ENCODE measurements at places on chromosomes 7 and 10. TPM values are rescaled to one million over a fixed set of nuclear protein-coding genes. Genes with fewer than 3 reads are reported as not detected.

DNA sequence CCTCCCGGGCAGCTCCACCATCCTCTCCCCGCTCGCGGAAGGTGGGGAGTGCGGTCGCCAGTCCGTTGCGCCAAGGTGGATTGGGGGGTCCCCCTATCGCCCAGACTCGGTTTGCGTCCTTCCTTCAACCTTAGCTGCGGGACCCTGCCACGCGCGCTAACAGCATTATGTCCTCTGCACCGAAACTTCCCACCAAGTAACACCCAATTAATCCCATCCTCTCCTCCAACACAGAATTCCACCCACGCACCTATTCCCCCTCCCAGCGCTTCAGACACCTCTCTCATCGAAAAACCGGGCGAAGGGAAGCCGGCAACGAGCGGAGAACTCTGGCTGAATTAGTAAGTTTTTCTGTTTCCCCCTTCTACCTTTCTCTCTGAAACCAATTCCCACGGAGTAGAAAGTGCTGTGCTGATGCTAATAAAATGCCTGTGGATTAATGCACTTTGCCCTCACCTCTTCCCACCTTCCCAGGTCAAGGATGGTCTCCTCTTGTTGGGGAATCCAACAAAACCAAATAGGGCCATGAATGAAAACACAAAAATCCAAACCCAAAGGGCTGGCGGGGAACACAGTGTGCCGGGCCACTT, 947 bp downstream of the HOXA3 start:
- peak; percentile 51 for DNase-seq

The PTPRZ1 gene
- 0.22 TPM for total RNA-seq

DNA sequence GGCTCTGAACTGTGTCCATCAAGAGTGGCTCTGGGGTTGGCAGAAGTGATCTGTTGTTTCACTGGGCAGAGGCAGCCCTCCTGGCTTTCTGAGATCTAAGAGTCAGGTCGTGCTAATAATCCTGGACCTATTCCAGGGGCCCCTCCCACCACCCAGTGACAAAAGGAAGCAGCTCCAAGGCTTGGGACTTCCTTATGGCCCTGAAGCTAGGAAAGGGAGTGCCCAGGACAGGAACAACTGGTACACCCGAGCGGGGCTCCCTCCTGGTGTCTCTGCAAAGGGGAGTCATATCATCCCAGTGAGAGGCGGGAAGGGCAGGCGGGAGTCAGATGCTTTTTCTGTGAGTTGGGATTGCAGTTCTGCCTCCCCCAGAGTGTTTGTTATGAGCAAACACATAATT, 32.3 kb downstream of the RPS24 start:
- no peak for DNase-seq

The DRGX gene
- total RNA-seq = not detected

DNA sequence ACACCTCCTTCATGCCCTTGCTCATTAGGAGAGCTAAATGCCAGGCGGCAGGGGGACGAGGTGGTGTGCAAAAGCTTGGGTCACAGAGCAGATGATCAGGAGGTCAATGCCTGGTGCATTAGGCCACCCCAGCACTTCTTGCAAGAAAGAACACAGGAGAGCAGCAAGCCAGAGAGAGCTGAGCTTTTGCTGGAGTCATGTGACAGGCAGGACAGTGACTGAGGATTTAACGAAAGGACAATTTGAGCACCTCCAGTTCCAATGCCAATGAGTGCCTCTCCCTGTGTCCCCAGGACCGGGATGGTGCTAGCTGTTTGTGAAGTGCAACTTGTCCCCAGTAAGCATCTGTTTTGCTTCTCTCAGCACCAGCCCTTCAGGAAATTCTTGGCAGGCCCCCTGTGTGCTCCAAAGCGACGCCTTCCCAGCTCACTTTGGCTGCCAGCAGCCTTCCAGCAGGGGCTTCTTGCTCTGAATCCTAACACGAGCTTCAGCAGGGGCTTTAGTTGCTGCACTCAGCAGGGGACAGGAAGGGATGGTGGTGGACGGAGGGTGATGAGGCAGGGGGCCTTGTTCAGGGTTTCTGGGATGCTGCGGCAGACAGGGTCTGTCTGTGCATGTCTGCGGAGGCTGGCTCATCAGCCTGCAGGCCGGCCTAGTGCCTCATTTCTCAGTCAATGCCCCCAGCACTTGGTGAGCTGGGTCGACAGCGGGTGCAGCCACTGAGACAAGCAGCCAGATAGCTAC, 368.1 kb downstream of the RPS24 start:
- no peak for DNase-seq

GRCh38 chr10:29622382-29622922, 12.3 kb downstream of the SVIL start:
- DNase-seq = no peak

DNA sequence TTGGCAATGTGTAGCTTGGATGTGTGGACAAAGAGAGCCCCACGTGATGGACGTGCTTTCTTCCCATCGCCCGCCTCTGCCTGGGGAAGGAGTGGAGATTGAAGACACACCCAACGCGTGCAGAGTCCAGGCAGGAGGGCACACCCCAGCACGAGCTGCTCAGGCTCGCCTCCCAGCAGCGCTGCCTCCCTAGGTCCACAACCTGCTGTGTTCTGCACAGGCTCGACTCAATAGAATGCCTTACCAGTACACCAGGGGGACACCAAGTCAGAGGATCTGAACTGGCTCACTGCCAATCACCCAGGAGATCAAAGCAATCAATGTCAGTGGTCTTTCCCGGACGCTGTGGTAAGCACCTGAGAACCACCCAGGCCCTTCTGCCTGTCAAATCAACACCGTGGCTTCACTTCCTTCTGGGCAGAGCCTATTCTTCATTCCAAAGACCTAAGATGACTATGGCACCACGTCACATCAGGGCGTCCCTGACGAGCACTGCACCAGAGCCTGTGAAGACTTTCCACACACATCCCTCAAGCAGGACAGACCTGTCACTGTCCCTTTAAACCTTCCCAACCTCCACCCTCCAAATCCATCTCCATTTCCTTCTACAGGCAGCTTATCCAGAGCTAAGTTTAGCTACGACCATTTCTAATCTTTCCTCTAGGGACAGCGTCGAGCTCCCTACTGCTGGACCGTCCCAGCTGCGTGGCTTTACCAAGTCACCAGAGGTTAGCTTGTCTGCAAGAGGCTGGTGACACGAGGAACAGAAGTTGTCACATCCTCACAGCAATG, 72.3 kb downstream of the AMZ1 start:
- DNase-seq = no peak

GRCh38 chr7:76262683-76263402, 39.6 kb upstream of the HSPB1 start:
- DNase-seq = peak; percentile 66

- no peak for DNase-seq
These were observed 252.1 kb upstream of the SLC26A5 start for GRCh38 chr7:103698064-103698463.

DNA sequence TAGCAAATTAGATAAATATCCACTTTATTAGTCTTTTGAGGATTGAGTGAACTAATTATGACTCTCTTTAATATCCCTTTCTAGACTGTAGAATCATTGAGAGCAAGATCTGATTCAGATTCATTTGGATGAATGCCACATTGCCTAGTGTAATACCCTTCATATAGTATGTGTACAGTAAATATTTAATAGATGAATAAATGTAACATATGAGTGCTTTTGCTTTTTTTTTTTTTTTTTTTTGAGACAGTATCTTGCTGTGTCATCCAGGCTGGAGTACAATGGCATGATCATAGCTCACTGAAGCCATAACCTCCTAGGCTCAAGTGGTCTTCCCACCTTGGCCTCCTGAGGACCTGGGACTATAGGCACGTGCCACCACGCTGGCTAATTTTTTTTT, 14.8 kb downstream of the SAMD8 start:
- no peak for DNase-seq

The MPP7 gene
- total RNA-seq = 1.6 TPM

DNA sequence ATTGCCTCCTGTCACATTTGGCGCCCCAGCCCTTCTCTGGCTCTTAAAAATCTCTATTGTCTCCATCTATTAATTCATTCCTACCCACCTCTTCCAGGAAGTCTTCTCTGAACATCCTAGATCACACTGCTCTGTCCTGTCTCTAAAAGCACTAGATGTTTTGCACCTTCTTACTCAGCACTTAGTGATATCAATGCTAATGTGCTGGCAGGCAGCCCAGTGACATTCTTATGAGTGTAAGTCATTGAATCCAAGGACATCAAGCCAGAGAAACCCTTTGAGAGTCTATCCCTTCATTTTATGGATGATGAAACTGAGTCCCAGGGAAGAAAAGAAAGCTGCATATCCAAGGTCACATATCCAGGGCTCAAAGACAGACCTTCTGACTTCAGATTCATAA, 48.3 kb upstream of the PAX2 start:
- peak; percentile 59 for DNase-seq

DNA sequence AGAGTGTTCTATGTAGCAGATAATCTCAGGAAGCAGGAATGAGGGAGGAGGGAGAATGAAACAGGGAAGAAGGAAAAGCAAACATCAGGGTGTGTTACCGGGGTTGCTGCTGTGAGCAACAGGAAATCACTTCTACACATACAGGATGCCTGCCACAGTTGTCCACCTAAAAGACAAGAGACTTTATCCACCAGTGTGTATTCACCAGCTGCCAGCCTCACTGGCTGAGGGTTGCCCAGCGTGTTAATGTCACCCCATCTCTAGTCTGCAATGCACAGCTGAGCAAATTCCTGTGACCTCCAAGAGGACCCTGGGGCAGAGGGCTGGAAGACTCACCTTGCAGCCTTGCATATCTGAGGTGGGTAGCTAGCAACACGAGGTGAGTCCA, 183.7 kb downstream of the GPAM start:
- no peak for DNase-seq

The IQUB gene
- 0.08 TPM for total RNA-seq

DNA sequence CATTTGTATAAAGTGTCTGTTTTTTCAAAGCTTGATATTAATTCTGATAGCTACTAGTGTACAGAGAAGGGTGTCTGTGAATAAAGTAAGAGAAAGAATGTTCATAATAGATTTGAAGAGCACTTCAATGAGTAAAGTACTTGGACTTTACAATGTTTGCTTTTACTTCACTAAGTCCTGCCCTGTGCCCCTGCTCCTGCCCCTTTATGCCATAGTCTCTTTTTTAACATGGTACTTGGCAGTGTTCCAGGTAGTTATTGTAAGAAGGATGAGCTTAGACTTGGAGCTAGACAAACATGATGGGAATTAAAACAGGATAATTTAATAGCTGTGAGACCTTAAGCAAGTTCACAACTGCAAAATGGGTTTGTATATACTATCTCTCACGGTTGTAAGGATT, 41.0 kb downstream of the ZEB1 start:
- DNase-seq = no peak

GRCh38 chr10:43427166-43427825, 9.6 kb upstream of the ZNF487 start:
- DNase-seq = no peak

- DNase-seq = no peak
These were observed 47.4 kb downstream of the CH25H start for GRCh38 chr10:89159761-89160160.

DNA sequence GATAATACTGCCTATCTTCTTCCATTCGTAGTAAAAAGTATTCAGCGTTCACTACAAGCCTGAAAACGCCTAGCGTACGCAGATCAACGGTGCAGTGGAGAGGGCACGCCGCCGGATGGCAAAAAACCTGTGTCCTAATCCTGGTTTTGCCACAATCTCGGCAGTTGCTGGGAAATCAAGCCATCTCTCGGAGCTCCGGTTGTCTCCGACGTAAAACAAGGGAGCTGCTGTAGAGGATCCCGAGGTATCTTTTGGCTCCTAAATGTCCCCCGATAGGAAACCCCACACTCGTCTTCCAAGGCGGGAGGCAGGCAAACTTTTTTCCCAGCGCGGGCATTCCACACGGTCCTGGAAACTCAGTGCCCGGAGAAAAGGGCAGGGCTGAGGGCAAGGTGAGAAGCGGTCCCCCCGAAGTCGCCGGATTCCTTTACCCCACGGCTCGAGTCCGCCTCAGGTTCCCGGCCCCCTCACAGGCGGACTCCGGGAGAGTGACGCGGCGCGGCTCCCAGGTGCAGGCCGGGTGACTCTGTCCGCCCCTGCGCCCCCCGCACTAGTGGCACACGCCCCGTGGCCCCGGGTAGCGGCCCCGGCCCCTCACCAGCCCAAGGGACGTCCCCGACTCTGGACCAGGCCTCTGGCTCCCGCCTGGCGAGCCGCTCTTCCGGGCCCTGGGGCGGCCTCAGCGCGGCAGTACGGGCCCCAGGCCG, 649 bp downstream of the IDE start:
- DNase-seq = peak; percentile 61

The CYP2E1 gene
- total RNA-seq = 0.37 TPM

The LRRC72 gene
- total RNA-seq = not detected

GRCh38 chr7:138431517-138431916, 28.5 kb upstream of the TRIM24 start:
- no peak for DNase-seq

The RASSF4 gene
- total RNA-seq = 19.7 TPM

GRCh38 chr10:112461029-112461887, 14.2 kb downstream of the VTI1A start:
- DNase-seq = peak; percentile 30

DNA sequence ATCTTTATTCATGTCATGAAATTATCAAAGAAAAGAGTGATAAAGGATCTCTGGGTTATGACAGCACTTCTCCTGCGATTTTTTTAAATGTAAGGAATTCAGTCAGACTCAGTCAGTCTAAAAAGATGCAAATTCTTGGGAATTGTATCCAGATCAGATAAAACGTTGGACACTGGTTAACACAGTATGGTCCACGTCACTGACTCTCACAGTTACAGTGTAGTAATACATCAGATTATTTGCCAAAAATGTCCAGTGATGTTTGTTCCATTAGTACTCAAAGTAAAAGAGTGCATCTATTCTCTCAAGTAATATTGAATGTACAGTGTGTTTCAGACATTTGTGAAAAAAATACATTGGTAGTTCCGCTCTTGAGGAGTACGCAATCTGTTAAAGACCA, 224.5 kb downstream of the PCDH15 start:
- DNase-seq = no peak

- no peak for DNase-seq
These were observed 72.8 kb downstream of the RHOBTB1 start for GRCh38 chr10:60871215-60871614.

DNA sequence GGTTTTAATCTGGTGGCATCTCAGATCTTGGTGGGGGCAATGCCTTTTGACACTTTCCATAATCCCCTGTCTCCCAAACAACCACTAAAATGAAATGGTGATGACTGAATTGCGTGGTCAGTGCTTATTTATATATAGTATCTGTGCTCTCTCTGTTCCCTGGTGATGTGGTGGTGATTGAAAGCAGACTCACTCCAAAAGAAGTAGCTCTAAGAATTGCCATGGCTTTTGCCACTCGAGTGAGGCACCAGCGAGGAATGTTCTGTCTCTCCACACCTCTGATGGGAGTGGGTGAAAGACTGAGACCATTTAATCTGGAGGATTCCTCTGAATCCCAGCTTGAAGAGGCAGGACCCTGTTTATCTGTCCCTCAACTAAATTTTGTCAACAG, 2.8 kb downstream of the DUSP5 start:
- peak; percentile 87 for DNase-seq

GRCh38 chr7:52473756-52474155, 561.7 kb upstream of the POM121L12 start:
- DNase-seq = no peak

GRCh38 chr7:150918378-150918777, 59.7 kb downstream of the KCNH2 start:
- DNase-seq = no peak

- DNase-seq = no peak
These were observed 110.6 kb upstream of the SAMD8 start for GRCh38 chr10:75000748-75001321.

GRCh38 chr7:101870361-101871062, 53.1 kb downstream of the CUX1 start:
- DNase-seq = no peak

Data from SJSA1 (cell line).